ENCODE measurements at places on chromosomes 6 and 20. TPM values are rescaled to one million over a fixed set of nuclear protein-coding genes. Genes with fewer than 3 reads are reported as not detected.

The PNPLA1 gene
- not detected for total RNA-seq

The FOXQ1 gene
- 20.5 TPM for total RNA-seq

The TRIM31 gene
- 1.8 TPM for total RNA-seq

The CCNC gene
- total RNA-seq: 52.0 TPM

The BPIFB2 gene
- total RNA-seq: 0.22 TPM

The LRP11 gene
- total RNA-seq: 66.4 TPM

The EPPIN gene
- total RNA-seq: 0.24 TPM

The PRL gene
- total RNA-seq: 0.48 TPM

The SPATS1 gene
- total RNA-seq: not detected

The SAMHD1 gene
- 52.6 TPM for total RNA-seq

The EDN3 gene
- total RNA-seq: 2.3 TPM

The GRIK2 gene
- total RNA-seq: 4.8 TPM

The PDE7B gene
- total RNA-seq: 5.1 TPM

The BMP7 gene
- total RNA-seq: 287 TPM

The PACRG gene
- total RNA-seq: 5.6 TPM

The LRFN2 gene
- total RNA-seq: 1.1 TPM

The PRR18 gene
- 0.80 TPM for total RNA-seq

The TUBB1 gene
- total RNA-seq: 0.52 TPM

The DAAM2 gene
- 22.6 TPM for total RNA-seq

The CRIP3 gene
- total RNA-seq: 1.1 TPM

All from type B pancreatic cell (in vitro differentiated cells).